ENCODE measurements at places on chromosomes 16 and 17. TPM values are rescaled to one million over a fixed set of nuclear protein-coding genes. Genes with fewer than 3 reads are reported as not detected.

DNA sequence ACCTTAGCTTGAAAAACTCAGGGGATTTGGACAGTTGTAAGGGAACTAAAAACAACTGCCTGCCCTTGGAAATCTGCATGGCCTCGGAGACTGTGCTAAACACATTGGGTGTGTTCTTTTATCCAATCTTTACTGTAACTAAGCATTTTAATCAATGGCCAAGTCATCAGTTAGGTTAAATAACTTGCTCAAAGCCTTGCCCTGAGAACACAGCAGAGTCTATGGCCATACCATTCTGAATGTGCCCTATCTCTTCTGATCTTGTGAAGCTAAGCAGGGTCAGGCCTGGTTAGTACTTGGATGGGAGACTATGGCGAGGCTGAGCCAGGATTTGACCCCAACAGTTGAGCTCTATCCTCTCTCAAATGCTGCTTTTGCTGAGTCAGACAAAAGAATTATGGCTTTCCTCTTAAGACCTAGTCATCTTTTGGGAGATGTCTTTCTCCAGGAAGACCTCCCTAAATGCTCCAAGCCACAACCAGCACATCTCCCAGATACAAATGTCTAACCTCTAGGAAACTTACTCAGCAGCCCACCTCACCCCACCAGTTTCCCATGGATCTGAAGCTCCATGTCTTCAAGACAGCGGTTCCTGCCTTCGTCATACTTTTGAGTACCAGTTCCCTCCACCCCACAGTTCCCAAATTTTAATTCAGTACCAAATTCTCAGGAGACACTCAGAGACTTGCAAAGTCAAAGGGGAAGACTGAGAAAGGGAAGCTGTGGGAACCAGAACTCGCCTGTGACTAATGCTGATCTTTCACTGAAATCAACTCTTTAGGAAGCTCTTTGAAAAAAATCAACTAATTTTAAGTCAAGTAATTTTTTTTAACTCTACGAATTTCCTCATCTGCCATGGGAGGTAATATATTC lies 336.1 kb downstream of the MAF start:
- DNase-seq: no peak

DNA sequence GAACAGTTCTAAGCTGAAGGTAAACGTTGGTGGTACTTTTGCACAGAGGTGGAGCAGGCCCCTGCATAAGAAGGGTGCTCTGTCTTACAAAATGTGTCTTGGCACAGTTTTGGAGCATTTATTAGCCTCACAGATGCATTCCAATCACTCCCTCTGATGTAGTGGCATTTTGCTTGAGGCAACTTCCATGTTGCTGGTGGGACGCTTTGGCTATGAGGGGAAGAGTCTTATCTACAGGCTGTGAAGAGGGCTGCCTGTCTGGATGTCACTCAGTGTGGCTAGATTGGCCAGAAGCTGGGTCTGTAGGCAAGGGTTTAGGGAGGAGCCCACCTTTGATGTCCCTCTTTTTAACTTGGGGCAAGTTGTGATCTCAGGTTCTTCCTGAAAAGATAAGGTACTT lies 2.6 kb upstream of the RARA start:
- DNase-seq: no peak

DNA sequence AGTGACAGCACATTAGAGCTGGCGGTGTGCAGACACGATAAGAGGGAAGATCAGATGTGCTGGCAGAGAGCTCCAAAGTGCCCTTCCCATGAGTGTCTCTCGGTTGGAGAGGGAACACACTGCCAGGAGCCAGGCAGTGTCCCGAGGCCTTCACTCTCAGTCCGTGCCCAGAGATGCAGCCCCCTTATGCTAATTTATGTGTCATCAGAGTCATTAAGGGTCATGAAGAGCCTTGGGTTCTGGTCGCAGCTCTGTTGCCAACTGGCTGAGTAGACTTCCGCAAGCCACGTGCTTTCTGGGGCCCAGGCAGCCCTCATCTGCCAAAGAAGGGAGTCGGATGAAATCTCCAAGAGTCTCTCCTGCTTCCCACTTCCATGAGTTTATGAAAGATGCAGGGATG lies 232.5 kb downstream of the MSI2 start:
- DNase-seq: no peak

- no peak for DNase-seq
Measured at GRCh38 chr16:84475643-84476240, 28.7 kb downstream of the MEAK7 start.

- peak; percentile 73 for DNase-seq
Measured at GRCh38 chr16:86517652-86518258, 7.4 kb downstream of the FOXF1 start.

- DNase-seq: no peak
Measured at GRCh38 chr17:60356940-60357339, 35.0 kb downstream of the USP32 start.

- DNase-seq: no peak
Measured at GRCh38 chr17:81050645-81051625, 16.0 kb downstream of the BAIAP2 start.

Gene MILR1
- polyA plus RNA-seq: 3.0 TPM

GRCh38 chr16:27978876-27979275 lies 84.6 kb downstream of the GSG1L start:
- DNase-seq: no peak

Gene ADAD2
- polyA plus RNA-seq: not detected

- DNase-seq: no peak
Measured at GRCh38 chr16:89143911-89144675, 27.5 kb upstream of the CDH15 start.

DNA sequence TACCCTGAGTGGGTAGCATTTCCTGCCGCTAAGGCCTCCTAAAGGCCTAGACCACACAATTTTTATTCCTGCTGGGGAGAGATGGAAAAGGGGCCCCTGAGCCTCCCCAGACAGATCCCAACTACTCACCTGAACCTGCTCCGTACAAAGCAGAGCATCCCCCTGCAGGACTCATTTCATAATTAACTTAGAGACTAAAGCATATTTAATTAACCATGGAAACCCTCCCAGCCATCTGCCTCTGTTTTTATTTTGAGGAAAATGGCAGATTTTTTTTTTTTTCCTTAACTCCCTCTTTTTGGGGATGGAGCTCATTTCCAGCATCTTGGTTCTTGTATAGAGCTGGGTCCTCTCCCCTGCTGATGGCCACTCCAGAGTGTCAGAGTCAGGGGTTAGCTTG lies 96.5 kb upstream of the CRHR1 start:
- no peak for DNase-seq

DNA sequence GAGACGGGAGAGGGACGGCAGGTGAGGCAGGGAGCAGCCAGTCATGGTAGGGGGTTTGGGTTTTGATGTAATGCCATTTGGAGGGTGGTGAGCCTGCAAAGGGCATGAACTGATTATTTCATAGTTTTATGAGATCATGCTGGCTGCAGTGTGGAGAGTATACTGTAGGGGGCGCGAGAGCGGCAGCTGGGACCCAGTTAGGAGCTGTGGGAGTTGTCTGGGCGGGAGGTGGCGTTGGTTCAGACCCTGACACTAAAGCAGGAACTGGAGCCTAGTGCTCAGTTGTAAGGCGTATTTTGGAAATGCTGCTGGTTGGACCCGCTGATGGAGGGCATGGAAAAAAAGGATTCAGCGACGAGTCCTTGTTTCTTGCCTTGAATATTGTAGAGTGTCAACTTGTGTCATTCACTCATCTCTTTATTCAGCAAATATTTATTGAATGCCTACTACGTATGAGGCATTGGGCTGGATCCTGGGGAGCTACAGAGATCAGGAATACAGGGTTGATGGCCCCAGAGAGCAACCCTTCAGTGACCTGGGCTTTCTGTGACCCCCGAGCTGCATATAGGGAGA lies 23.7 kb upstream of the KDM8 start:
- peak; percentile 58 for DNase-seq

GRCh38 chr17:67642488-67642887 lies 75.2 kb upstream of the NOL11 start:
- DNase-seq: no peak

GRCh38 chr17:66677201-66677981 lies 157.5 kb upstream of the CACNG5 start:
- no peak for DNase-seq

All from A549 (cell line).